Activated CD4-positive, alpha-beta T cell treated with anti-CD3 and anti-CD28 coated beads for 1 hour (primary cell): ENCODE measurements at places on chromosomes 13 and 19.

DNA sequence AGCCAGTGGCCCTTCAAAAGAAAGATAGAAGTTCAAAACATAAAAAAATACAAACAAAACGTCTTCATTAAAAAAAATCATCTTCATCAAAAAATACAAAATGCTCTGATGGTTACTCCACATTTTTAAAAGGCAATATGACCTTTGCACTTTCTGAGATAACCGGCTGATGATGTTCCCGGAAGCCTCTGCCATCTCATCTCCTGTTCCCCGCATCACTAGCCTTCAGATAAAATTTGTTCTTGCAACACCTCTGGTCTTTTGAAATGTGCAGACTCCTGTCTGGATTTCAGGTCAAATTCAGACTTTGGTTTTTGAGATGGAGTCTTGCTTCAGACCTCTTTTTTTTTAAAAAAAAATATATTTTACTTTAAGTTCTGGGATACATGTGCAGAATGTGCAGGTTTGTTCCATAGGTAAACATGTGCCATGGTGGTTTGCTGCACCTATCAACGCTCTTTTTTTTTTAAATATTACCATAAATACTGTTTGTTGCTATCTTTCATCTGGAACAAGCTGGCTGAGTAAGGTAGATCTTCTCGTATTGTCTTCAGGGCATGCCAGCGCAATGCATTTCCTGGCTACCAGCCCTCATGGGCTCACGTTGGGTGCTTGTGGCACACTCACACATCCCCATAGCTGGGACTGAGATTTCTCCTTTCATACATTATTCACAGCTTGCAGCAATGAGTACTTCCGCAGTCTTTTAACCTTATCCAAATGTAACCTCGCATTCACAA, 418.9 kb upstream of the ARGLU1 start:
- no peak for DNase-seq

DNA sequence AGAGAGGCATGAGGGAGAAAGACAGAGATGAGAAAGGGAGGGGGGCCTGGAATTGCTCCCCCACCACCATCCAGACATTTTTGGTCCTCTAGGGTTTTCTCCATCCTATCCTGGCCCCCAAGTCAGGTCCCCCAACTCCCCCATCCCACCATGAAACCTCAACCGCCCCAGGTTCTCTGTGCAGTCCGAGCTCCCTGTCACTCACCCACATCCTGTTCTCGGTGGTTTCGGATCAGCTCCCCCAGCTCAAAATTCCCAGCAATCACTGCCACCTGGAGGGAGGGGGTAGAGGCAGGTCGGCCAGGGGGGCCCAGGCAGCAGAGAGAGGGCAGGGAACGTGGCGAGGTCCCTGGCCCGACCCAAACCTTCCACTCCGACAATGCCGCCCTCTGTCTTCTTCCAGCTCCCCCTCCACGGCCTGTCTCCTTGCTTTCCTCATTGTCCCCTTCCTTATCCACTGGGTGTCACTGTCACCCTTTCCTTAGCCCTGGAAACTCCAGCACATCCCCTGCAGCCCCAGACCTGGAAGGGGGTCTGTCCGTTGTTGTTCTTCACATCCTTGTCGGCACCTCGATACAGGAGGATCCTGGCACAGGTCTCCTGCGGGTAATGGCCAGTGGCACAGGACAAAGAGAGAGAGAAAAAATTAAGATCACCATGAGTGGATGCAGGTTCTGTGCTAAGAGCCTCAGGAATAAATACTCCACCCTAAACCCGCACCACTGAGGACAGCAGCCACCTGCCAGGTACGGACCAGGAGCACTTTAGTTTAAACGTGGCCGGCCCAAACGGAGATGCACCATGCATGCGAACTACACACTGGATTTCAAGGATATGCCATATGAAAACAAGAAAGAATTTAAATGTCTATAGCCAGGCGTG, 15.4 kb downstream of the SHANK1 start:
- no peak for DNase-seq

GRCh38 chr13:41554626-41555386, 97.5 kb downstream of the RGCC start:
- DNase-seq: no peak

DNA sequence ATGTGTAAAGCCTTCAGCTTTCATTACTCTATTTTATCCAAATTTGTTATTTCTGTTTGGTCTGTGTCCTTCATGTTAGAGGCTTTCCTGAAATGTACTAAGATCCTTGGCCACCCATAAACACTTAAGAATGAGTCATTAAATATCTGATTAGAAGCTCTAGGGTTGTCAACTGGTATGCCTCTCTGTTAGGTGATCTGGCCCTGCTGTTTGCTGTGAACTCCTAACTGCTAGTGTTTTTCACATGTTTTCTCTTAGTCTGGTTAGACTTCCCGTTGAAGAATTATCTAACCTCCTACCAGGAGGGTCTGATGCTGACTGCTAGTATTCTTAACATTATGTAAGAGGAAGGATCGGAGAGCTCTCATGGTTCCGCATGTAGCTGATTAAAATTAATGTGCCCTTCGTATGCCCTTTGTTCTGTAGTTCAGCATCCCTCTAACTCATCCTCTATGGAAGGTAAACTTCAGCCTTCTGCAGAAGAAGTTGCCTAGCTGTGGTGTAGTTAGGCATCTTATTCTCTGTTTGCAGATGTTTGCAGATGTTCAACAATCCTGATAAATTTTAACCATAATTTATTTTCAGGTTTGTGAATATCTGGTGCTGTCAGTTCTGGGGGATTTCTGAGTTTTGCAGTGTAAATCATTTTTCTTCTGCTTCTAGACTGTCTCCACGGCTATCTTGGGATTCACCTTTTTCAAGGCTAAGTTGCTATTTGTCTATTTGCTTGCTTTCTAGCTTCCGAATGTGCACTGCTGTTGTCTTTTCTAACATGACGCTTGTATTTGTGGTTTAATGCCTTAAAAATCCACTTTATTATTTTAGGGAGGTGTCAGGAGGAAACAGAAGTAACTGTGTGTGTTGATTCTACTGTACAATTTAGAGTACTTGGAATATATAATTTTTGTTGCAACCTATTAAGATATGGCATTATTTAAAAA, 207.2 kb upstream of the SPRY2 start:
- no peak for DNase-seq

GRCh38 chr13:70125693-70126092, 17.4 kb upstream of the KLHL1 start:
- DNase-seq: no peak

DNA sequence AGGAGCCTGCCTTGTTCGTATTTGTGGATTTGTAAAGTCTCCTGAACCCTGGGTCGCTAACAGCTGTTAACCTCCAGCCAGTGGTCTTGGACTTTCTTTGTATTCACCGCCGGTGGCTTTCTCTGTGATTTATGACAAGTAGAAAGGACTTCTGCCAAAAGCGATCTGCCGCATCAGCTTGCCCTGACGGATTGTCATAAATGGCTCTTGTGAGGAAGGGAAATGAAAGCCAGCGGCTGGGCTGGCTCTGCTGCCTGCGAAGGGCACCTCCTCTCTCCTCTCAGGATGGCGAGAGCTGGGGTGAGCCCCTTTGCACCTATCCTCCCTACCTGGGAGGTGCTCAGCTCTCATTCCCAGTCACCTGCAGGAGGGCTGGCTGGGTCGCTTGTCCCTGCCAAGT, 25.6 kb downstream of the DHRS12 start:
- no peak for DNase-seq

DNA sequence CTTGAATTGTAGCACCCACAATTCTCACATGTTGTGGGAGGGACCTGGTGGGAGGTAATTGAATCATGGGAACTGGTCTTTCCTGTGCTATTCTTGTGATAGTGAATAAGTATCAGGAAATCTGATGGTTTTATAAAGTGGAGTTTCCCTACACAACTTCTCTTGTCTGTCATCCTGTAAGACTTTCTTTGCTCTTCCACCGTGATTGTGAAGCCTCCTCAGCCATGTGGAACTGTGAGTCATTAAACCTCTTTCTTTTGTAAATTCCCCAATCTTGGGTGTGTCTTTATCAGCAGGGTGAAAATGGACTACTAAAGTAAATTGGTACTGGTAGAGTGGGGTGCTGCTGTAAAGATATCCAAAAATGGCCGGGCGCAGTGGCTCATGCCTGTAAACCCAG, 215.6 kb downstream of the LIG4 start:
- no peak for DNase-seq

DNA sequence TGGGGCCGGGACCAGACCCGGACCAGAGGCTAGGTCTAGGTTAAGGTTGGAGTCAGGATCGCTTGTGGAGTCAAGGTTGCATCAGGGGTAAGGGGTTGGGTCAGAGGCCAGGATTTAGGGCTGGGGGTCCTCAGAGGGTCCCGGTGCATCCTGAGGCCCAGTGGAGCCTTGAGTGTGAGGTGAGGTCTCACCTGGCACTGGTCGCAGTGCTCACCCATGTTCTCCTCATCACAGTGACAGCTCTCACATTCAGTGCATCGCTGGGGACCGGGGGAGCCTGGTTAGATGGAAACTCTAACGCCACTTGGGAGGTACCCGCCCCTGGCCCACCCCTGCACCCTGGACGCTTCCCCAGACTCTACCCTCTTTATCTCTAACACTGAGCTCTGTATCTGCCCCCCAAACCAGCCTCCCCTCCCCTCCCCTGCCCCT, 3.1 kb downstream of the HRC start:
- DNase-seq: no peak

GRCh38 chr13:96075953-96076543, 13.9 kb upstream of the HS6ST3 start:
- DNase-seq: no peak

- no peak for DNase-seq
These were observed 15.9 kb upstream of the JUND start for GRCh38 chr19:18297308-18297707.

GRCh38 chr19:35223084-35223790, 5.3 kb downstream of the FAM187B start:
- no peak for DNase-seq

DNA sequence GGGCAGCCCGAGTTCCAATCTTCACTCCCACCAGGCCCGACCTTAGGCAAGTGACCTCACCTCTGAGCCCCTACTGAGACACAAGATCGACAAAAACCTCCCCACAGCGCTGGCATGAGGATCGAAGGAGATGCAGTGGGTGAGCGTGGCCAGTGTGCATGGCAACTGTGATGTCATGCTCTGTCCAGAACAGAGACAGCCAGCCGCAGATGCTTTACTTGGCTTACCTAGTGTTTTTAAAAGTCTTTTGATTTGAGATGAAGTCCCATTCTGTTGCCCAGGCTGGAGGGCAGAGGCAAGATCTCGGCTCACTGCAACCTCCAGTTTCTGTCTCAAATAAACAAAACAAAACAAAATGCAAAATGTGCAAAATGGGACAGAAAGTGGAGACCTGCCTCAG, 47.4 kb upstream of the CCNE1 start:
- DNase-seq: no peak

DNA sequence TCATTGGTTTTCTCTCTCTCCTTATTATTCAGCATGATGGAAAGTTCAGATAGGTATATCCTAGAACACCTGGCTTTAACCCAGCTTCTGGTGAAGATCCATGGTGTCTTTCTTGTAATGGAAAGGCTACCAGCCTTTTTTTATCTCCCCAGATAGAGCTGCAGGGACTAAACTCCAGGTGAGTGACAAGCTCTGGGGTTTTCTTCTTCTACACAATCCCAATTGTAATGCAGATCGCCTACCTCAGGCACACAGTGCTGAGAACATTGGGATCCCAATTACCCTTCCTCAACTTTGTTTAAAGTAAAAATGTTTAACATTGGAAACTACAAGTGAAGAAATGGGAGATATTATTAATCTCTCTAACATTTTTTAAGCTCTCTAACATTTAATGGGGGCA, 1851.7 kb downstream of the PCDH9 start:
- no peak for DNase-seq

- DNase-seq: no peak
These were observed 46.7 kb downstream of the NDFIP2 start for GRCh38 chr13:79527698-79528097.

GRCh38 chr13:73364736-73365135, 305.9 kb downstream of the KLF5 start:
- no peak for DNase-seq

DNA sequence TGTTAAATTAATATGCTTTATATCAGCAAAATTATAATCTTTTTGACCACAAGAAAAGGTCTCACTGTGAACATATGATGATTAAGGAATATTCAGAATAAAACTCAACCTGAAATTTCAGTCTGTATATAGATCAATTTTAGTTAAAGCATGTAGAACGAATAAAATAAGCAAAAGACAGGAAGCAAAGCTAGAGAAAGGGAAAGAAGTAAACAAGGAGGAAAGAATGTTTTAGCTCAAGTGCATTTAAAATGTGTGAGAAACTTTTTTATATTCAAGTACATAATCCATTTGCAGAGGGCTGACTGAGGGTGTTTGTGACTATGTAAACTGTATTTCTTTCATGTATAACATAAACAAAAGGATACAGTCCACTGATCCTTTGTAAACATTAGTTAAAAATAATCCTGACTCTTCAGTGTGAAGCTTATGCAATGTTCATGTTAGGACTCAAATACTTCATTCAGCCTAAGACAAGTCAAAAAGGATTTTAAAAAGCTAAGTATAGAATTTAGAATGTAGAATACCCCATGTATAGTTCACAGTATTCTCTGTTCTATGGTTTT, 472.1 kb downstream of the DIAPH3 start:
- DNase-seq: no peak

GRCh38 chr19:58538257-58539168, 5.4 kb upstream of the TRIM28 start:
- DNase-seq: no peak

- DNase-seq: no peak
These were observed 904.6 kb upstream of the ATXN8OS start for GRCh38 chr13:69202996-69203395.

GRCh38 chr13:38657191-38657590, 29.7 kb upstream of the FREM2 start:
- DNase-seq: no peak

DNA sequence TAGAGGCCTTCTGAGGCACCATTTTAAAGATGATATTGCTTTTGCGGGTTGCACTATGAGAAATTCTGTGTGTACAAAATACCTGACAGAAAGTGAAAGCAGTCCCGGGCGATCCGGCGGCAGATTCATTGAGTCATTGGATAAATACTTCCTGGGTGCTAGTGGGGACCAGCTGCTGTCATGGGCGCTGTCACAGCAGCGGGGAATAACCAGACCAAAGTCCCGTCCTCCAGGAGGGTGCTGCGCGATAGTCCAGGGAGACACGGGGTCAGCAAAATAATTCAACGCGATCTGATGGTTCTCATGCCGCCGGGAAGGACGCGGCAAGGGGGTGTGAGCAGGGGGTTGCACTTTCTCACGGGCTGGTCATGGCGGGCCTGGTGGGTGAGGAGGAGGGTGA, 13.5 kb downstream of the ZFR2 start:
- no peak for DNase-seq

- no peak for DNase-seq
These were observed 9.1 kb upstream of the TMEM255B start for GRCh38 chr13:113749967-113750366.
